ENCODE measurements at places on chromosomes 6 and 20. TPM values are rescaled to one million over a fixed set of nuclear protein-coding genes. Genes with fewer than 3 reads are reported as not detected.

GRCh38 chr6:40925341-40925740, 113.7 kb downstream of the UNC5CL start:
- DNase-seq, result no peak

GRCh38 chr6:83928286-83928685, 68.8 kb downstream of the CYB5R4 start:
- DNase-seq, result no peak

Gene PRSS16
- not detected for total RNA-seq

DNA sequence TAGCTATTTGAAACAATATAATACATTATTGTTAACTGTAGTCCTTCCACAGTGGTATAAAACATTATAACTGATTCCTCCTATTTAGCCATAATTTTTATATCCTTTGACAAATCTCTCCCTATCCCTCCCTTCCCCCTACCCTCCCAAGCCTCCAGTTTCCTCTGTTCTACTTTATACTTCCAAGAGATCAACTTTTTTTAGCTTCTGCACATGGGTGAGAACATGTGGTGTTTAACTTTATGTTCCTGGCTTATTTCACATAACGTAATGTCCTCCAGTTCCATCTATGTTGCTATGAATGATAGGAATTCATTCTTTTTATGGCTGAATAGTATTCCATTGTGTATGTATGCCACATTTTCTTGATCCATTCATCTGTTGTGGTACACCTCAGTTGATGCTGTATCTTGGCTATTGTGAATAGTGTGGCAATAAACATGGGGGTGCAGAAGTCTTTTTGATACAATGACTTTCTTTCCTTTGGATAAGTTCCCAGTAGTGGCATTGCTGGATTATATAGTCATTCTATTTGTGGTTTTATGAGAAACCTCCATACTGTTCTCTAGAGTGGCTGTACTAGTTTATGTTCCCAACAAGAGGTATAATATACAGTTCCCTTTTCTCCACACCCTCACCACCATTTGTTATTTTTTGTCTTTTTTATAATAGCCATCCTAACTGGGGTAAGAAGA, 205.0 kb downstream of the KCNQ5 start:
- no peak for DNase-seq

DNA sequence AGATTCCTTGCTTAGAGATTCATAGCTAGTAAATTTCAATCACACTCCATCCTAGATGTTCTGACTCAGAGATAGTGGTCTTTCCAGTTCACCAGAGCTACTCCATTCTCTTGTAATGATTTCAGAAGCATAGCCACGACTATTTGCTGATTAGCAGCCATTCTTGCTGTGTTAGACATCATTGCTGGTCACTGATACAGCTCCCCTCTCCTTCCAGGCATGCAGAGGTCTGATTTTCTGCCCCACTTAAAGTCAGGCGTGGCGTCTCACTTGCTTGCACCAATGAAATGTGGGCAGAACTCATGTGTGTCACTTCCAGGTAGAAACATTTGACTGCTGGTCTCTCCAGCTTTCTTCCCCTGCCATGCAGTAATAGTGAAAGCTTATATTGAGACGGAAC, 168.9 kb upstream of the JARID2 start:
- no peak for DNase-seq

GRCh38 chr20:10119336-10119735, 84.5 kb downstream of the ANKEF1 start:
- no peak for DNase-seq

GRCh38 chr6:111683749-111684267, 78.1 kb upstream of the TRAF3IP2 start:
- DNase-seq, result peak; percentile 91

Gene ANGPT4
- total RNA-seq, result not detected

GRCh38 chr20:37071481-37071911, 24.3 kb downstream of the RBL1 start:
- DNase-seq, result peak; percentile 62

DNA sequence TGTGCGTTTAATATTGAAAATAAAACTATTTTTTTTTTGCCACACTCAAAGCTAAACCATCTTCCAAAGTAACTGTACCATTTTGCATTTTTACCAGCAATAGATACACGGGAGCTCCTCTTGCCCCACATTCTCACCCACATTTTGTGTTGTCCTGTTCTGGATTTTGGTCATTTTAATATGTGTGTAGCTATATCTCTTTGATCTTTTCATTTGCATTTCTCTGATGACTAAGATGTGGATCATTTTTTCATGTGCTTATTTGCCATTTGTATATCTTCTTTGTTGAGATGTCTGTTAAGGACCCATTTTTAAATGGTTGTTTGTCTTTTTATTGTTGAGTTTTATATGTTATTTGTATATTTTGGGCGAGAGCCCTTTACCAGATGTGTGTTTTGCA, 1543.5 kb downstream of the GRIK2 start:
- DNase-seq, result no peak

Gene LINC00237
- not detected for total RNA-seq

Gene AHCY
- 136 TPM for total RNA-seq

DNA sequence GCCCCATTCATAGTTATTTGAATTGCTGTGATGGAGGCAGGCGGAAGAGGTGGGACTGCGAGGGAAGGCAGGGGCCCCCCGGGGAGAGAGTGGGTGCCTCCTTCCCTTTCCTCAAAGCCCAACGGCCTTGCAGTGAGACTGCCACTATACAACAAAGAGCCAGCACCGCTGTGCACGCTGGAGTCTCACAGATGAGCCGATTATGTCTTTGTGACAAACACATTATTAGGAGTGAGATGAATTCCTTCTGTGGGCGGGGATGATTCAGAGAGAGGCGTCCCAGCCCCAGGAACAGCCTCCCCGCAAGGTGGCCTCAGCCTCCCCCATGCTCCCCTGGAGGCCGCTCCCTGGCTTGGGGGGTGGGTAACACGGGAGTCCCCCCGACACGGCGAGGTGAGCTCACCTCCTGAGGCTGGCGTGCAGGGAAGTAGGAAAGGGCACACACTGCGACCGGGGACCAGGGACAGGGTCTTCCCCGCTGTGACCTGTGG, 26.7 kb downstream of the NTSR1 start:
- DNase-seq, result no peak

Gene TGM2
- total RNA-seq, result 401 TPM

DNA sequence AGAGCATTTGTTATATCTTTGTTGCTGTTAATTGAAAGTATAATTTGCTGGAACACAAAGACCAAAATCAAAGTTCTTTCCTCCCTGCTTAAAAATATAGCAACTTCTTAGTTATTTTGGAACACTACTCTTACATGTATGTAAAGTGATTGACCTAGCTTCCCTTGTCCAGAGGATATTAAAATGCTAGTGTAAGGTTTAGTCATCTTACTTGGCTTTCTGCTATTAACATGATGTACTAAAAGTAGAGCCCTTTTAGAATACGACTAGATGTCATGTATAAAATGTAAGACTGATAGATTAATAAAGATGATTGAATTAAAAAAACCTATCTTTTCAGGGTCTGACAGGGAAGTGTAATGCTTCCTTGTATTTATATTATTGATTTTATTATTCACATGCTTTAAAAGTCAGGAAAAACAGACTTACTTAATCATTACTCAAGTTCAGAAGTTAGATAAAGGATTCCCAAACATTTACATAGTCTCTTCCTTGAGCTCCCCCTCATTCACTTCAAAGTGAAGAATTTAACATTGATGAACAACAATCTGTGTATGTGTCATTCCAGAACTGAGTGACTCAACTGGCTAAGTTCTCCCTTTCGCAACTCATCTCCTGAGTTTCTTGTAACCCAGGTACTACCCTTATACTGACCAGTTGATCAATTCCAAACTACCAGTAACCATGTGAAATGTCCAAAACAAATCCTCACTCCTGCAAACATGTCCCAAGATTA, 50.9 kb downstream of the BTBD9 start:
- DNase-seq, result no peak

DNA sequence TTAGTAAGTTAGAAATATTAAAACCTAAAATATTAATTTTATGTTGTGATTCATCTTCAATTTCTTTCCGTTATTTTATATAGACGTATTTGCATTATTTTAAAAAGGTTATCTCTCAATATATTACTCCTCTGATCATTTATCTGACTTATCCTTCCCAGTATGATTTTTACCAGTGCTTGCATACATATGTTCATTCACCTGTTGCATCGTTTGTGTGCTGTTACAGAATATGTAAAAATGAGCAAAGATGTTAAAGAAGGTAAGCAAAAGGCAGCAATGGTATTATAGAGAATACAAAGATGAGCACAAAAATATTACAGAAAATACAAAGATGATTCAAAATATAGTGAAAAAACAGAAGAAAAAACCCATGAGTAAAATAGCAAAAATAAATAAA, 48.9 kb downstream of the SYCP2 start:
- no peak for DNase-seq

DNA sequence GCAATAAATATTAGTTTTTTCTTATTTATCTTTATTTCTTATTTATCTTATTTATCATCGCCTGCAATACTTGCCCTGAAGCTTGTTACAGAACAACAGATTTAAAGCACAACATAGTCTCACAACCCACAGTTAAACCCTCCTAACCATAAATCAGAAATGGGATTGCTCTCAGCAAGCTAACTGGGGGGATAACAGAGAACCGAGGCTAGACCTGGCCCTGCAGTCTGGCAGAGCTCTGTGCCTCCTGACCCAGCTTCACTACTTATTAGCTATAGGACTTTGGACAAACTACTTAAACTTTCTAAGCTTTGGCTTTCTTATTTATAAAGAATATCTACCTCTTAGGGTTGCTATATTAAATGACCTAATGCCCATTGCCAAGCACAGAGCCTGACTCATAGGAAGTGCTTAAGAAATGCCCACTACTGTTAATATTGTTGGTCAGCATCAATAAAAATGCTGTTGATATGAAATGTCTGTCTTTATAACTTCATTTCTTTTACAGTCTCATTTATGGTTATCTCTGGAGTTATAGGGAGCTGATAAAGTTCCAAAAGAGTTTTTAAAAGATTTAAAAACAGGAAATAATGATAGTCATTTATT, 87.9 kb upstream of the BEND6 start:
- DNase-seq, result peak; percentile 81
